Mammary epithelial cell (primary cell): ENCODE measurements at places on chromosomes 5 and 9. TPM values are rescaled to one million over a fixed set of nuclear protein-coding genes. Genes with fewer than 3 reads are reported as not detected.

The EQTN gene
- not detected in 2 replicates for total RNA-seq

The IRGM gene
- not detected in 2 replicates for total RNA-seq

- DNase-seq, result no peak
Observed at GRCh38 chr9:111945216-111945615, 48.6 kb downstream of the UGCG start.

The TTC23L gene
- total RNA-seq, result 0.17 TPM

DNA sequence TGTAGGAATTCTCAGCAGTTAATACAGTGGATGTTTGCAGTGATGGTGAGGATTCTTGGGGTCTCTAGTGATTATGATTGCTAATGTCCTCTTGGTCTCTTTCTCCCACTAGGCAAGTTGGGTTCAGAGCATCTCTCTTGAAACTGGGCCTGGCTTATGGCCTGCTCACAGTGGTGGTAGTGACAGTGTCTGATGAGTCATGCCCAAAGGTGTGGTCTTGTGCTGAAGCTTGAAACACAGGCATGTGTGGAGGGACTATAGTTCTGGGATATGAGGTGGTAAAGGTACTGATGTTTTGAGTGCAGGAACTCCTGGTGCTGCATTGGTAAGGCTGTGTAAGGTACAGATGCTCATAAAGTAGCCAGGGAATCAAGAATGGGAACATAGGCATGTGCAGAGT, 231.1 kb downstream of the FAM170A start:
- peak; percentile 7 for DNase-seq
